Large intestine (tissue), 12 donors: ENCODE measurements at places on chromosomes 5 and 9.

- no peak for DNase-seq
These were observed 127.1 kb downstream of the DIRAS2 start for GRCh38 chr9:90515510-90515909.

GRCh38 chr9:83477120-83477519, 61.1 kb downstream of the FRMD3 start:
- DNase-seq = no peak

DNA sequence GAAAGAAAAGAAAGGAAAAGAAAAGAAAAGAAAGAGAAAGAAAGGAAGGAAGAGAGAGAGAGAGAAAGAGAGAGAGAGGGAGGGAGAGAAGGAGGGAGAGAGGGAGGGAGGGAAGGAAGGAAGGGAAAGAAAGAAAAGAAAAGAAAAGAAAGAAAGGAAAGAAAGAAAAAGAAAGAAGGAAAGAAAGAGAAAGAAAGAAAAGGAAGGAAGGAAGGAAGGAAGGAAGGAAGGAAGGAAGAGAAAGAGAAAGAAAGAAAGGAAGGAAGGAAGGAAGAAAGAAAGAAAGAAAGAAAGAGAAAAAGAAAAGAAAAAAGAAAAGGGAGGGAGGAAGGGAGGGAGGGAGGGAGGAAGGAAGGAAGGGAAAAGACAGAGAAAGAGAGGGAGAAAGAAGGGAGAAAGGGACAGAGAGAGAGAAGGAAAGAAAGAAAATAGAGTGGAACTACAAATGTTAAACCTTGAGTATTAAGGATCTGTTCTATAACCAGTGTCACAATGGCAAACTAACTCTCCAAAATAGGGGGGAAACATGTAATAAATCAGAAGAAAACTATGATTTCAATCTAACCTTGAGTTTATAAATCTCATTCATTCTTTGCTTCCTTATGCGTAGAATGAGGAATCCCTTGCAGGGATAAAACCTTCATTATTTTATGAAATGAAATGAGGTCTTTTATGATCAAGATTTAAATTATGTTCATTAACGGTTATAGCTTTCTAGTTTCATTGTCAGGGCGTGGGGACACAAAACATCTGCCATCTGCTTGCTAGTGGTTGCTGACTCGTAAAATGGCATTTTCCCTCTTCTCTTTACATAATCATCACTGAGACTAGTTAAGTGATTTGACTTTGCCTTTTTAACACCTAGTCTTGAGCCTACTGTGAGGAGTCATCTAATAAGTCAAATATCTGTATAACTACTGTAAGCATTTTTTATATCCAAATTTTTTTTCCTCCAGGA, 40.7 kb upstream of the RAD23B start:
- DNase-seq = no peak

GRCh38 chr9:36559036-36559695, 13.5 kb upstream of the MELK start:
- DNase-seq = no peak

DNA sequence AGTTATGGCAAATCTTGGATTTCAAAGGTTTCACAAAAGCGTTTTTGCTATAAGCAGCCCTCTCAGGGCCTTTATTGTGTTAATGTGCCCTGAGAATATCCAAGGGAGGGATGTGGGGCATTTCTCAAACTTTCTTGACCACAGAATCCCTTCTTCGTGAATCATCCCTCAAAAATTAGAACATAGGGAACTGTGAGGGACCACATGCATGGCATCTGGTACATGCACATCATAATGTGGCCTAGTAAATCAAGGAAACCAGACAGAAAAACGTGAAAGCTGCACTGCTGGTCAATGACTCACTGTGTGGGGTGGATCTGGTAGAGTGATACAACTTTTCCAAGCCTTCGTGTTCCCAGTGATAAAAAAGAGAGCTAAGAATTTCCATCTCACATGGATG, 22.4 kb downstream of the DDX31 start:
- DNase-seq = no peak
